ENCODE measurements at places on chromosomes 1 and 21.

- DNase-seq: no peak
Measured at GRCh38 chr1:6472391-6472790, 6.4 kb upstream of the TNFRSF25 start.

DNA sequence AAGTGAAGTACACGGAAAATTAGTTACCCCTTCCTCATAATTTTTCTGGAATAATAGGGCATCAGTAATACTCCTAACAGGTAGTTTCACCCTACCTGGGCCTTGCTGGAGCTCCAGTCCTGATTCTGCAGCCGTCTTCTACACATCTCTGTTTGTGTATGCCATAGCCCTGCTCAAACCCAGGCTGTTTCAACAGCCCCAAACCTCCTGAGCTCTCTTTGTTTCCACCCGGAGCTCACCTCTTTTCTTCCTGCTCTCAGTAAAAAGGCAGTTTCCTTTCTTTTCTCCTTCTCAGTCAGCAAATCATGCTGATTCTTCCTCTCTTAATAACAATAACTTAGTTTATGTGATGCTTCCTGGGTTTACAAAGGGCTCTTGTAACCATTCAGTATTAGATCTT lies 355.1 kb upstream of the RUNX1 start:
- DNase-seq: no peak

GRCh38 chr1:22889213-22889827 lies 83.3 kb downstream of the LACTBL1 start:
- DNase-seq: no peak

DNA sequence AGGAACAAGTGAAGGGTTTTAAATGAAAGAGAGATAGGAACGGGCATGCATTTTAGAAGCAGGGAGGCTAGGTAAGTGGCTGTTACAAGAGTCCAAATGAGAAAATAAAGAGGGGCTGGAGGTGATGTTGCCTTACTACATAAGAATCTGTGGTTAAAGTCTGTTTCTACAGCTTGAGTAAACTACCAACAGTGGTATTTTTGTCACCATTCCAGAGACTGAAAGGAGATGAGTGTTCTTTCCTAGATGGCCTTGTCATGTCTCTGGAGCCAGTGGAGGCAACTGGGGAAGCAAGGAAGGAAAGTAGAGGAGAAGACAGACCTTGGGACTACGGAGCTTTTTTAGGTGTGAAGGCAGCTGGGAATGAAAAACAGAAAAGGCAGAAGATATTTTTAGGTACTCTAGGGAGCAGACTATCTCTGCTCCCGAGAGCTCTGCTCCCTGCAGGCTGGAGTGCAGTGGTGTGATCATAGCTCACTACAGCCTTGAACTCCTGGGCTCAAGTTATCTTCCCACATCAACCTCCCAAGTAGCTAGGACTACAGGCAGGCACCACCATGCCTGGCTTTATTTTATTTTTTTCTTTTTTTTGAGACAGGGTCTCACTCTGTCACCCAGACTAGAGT lies 12.2 kb downstream of the HDAC1 start:
- no peak for DNase-seq

DNA sequence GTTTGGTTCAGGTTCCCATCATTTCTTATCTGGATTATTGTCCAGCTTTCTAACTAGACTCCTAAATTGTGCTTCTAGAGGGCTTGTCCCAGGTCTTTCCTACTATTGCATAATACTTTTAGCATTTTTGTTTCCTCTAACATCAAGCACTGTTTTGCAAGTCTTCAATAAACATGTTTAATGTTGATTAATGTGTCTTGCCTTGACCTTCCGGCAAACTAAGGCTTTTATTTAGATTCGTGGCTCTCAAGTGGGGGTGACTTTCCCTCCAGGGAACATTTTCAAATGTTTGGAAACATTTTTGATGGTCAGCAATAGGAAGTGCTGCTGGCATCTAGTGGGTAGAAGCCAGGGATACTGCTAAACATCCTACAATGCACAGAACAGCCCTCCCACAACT lies 90.7 kb downstream of the RPE65 start:
- DNase-seq: no peak

DNA sequence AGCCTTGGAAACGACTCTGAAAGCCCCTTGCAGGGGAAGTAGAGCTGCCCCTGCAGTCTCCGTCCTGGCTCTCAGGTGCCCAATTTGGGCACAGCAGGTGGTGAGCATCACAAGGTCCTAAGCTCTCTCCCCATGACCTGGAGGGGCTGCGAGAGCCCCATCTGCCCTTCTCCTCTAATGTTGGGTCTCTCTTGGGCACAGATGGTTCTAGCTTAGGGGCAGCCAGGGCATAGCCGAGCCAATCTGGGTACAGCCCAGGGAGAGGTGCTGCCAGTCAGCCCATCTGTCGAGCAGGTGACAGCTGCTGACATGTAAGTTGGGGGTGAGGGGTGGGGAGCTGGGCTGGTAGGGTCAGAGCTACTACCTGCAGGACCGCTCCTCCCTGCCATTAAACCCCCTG lies 50.7 kb downstream of the SYT2 start:
- no peak for DNase-seq

GRCh38 chr1:9805006-9805508 lies 18.7 kb downstream of the CLSTN1 start:
- no peak for DNase-seq

GRCh38 chr1:183259924-183260323 lies 73.9 kb downstream of the LAMC2 start:
- no peak for DNase-seq

GRCh38 chr1:71668065-71668464 lies 587.2 kb upstream of the ZRANB2 start:
- DNase-seq: no peak

DNA sequence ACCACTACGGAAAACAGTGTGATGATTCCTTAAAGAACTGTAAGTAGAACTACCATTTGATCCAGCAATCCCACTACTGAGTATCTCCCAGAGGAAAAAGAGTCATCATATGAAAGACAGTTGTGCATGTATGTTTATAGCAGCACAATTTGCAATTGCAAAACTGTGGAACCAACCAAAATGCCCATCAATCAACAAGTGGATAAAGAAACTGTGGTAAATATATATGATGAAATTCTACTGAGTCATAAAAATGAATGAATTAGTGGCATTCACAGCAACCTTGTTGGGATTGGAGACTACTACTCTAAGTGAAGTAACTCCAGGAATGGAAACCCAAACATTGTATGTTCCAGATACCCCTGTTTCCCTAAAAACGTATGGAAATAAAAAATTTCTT lies 337.0 kb upstream of the PTBP2 start:
- DNase-seq: no peak

- no peak for DNase-seq
Measured at GRCh38 chr1:156104861-156105832, 9.4 kb upstream of the LMNA start.

DNA sequence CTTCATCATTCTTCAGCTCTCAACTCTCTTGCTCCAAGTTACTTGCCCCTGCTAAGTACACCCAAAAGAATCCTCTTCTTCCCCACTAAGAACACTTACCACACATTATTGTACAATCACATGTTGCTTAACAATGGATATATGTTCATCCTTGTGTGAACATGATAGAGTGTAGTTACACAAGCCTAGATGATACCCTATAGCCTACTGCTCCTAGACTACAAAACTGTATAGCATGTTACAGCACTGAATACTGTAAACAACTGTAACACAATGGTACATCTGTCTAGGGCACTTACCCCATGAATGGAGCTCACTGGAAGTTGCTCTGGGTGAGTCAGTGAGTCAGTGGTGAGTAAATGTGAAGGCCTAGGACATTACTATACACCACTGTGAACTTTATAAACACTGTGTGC lies 77.4 kb downstream of the RERE start:
- DNase-seq: no peak

GRCh38 chr1:33818071-33818470 lies 45.8 kb upstream of the HMGB4 start:
- peak; percentile 93 for DNase-seq

GRCh38 chr1:6454856-6455751 lies 10.9 kb downstream of the TNFRSF25 start:
- no peak for DNase-seq

DNA sequence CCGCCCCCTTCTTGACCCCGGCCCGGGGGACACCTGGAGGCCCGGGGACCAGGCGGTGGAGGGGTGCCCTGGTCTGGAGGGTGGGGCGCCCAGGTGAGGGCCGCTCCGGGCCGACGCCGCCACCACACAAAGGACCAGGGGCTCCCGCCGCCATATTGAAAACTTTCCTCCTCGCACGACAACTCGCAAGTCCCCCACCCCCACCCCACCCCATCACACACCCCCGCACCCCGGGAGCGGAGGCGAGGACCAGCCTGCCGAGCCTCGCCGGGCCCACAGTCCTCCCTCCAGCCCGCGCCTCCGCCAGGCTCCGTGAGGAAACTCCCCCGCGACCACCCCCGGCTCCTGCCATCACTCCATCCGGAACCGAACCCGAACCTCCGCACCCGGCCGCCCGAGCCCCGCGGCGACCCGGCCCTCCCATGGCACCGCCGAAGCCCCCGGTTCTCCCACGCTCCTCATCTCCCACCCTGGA lies 733 bp downstream of the KDM5B start:
- peak; percentile 18 for DNase-seq

- no peak for DNase-seq
Measured at GRCh38 chr1:110945626-110946025, 18.1 kb downstream of the LRIF1 start.

DNA sequence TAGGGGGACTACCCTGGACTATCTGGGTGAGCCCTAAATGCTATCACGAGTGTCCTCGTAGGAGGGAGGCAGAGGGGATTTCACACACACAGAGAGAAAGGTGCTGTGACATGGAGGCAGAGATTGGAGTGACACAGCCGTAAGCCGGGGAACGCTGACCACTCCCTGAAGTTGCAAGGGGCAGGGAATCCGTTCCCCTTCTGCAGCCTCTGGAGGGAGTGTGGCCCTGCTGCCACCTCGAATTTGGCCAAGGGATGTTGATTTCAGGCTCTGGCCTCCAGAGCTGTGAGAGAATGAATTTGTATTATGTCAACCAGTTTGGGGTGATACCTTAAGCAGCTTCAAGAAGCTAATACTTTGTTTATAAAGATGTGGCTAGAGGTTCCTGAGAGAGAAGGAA lies 137.7 kb downstream of the ACTL8 start:
- DNase-seq: no peak

- DNase-seq: peak; percentile 25
Measured at GRCh38 chr1:54888080-54888733, 1.2 kb upstream of the DHCR24 start.

GRCh38 chr1:42730988-42731387 lies 9.0 kb downstream of the CLDN19 start:
- no peak for DNase-seq

GRCh38 chr1:179516976-179517705 lies 58.6 kb downstream of the NPHS2 start:
- no peak for DNase-seq

- DNase-seq: no peak
Measured at GRCh38 chr1:231828182-231828920, 201.8 kb downstream of the DISC1 start.

DNA sequence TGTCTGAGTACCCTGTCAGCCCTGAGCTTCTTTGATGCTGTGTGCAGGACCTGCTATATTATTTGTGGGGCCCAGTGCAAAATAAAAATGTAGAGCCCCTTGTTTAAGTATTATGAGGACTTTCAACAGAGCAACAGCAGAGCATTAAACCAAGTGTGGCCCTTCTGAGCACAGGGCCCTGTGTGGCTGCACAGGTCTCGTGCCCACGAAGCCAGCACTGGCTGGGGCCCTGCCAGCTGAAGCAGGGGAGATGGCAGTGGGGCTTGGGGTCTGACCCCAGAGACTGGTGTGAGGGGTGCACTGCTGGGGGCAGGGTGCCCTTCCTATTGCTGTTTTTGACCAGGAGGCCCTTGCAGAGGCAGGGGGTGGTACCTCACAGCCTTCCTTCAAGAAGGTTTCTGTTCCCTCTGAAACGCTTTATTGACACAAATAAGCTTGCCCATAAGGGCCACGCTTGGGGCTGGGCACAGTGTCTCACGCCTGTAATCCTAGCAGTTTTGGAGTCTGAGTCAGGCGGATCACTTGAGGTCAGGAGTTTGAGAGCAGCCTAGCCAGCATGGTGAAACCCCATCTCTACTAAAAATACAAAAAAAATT lies 2.2 kb upstream of the SEMA4A start:
- DNase-seq: no peak

DNA sequence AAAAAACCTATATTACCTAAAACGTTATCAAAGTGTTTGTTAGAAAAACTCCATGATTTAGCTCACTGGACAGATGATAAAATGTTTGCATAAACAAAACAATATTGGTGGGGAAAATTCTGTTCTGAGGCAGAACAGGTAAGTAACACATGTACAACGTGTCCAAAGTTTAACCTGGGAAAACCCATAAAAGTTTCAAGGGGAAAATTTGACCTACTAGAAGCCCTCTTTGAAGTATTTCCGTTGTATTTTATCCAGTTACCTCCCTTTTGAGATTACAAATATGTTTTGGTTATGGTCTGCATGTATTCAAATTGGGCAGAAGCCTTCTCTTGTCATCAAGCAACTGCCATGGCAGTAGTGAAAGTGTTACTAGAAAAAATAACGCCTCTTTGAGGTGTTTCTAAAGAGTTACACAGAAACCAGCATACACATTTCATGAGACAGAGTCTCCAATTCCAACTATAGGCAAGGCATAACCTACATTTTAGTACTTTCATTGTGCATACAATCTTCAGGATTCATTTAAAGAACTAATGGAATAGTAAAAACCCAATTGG lies 58.0 kb upstream of the PDC start:
- no peak for DNase-seq
